ENCODE measurements at places on chromosomes 1 and 21.

- DNase-seq = no peak
These were observed 246.7 kb downstream of the PTPRU start for GRCh38 chr1:29482991-29483390.

GRCh38 chr1:181064011-181064623 lies 24.4 kb upstream of the IER5 start:
- DNase-seq = no peak

- no peak for DNase-seq
These were observed 2.5 kb downstream of the RHOC start for GRCh38 chr1:112704391-112704933.

- no peak for DNase-seq
These were observed 244.3 kb upstream of the NRIP1 start for GRCh38 chr21:15309022-15309590.

DNA sequence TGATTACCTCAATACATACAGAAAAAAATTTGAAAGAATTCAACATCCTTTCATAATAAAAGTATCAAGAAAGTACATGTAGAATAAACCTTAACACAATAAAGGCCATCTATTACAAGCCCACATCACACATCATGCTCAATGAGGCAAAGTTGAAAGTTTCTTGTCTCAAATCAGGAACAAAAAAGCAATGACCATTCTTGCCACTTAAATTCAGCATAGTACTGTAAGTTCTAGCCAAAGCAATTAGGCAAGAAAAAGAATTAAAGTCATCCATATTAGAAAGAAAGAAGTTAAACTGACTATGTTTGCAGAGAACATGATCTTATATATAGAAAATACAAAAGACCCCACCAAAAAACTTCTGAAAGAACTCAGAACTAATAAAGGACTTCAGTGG lies 44.5 kb downstream of the KCNT2 start:
- DNase-seq = no peak

- no peak for DNase-seq
These were observed 15.0 kb upstream of the IKBKE start for GRCh38 chr1:206455289-206455665.

DNA sequence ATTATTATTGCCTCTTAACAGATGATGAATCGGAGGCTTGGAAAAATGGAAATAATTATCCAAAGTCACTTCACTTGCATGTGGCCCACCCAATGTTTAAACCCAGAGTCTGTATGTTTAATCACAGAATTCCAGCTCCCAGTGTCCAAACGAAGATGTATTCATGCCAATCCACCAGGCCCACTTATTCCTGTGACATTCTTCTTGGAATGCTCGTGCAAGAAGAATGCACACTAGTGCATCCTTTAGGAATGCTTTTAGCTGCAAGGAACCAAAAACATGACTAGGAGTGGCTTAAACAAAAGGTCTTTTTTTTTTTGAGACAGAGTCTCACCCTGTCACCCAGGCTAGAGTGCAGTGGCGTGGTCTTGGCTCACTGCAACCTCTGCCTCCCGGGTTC lies 8.9 kb upstream of the OPRD1 start:
- no peak for DNase-seq

DNA sequence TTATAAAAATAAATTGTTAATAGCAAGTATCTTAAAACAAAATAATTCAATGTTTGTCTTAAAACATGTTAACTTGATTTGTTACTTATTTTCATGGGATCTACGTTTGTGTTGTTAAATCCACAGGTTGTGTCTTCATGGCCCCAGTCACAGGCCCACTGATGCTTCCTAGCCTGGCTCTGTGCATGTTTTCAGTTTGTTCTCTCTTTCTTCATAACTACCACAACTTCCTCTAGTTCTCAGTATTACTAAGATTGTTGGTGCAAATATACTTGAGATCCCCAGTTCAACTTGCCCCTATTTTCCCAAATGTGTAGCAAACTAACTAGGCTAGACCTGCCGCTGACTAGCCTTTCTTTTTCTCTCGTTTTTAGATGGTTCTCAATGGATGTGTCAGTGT lies 250.5 kb downstream of the NRIP1 start:
- no peak for DNase-seq

DNA sequence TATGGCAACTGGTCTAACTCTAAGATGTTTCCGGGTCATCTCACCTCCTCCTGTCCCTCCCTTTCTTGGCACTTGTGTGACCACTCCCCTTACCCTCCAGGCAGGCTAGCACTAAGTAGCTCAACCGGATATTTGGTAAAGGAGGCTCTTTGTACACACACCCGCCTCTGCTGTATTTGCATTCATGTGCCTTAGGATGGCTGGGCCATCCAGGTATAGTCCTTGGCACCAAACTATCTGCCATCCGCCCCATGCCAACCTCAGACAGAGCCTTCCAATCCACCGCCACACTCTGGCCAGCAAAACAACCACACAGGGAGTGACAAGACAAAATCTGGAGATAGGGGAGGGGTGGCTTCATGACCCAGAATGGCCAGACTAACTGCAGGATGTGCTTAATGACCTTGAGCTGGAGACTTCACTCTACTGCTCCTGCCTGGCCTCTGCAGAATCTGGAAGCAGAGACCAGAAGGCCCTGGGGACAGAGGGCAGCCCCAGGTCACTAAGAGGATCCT lies 59.5 kb downstream of the CDK18 start:
- DNase-seq = no peak

DNA sequence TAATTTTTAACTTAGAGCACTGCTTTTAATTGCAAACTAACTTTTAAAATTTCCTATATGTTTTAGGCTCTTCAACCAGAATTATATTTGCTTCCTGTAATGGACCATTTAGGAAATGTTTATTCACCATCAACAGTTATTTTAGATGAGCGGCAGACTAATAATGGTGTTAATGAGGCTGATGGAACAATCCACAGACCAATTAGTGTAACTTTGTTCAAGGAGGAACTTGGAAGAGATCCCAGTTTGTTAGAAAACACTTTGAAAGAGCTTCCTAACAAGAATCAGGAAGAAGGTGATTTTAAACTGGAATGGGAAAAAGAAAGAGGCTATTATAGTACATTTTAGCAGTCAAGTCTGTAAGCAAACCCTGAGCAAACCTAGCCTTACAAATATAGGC lies 19.4 kb upstream of the GNG5 start:
- no peak for DNase-seq

DNA sequence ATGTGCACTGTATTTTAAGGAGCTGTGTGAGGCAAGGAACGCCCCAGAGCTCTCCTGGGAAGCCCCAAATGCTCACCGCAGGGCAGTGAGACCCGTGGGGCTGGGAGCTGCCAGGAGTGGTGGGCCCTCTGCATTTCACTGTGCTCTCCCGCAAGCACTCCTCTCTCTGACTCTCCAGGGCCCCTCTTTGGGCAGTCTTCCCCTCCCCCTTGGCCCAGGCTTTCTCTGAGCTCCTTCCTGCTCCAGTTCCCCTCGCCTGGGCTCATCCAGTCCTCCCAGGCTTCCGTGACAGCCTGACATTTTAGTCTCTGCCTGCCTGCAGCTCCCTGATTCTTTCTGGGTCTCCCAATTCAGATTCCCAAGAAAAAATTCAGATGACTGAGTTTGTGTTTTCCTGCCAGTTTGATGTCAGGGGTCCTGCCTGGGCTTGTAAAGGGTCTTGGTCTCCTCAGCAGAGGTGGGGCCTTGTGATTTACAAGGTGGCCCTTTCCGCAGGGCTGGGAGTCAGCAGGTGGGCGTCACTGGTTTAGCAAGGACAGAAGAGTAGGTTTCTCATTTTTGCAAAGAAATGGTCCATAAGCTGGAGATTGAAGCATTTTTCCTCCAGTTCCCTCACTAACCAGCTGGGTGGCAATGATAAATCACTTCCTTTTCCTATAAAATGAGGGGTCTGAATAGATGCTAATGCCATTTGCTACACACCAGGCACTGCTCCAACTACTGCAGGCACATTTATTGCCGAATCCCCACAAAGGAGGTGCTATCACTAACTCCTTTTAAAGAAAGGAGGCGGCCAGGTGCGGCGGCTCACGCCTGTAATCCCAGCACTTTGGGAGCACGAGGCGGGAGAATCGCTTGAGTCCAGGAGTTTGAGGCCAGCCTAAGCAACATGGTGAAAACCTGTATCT lies 1.9 kb upstream of the CA6 start:
- DNase-seq = no peak

- DNase-seq = no peak
These were observed 1.7 kb downstream of the CLDN14 start for GRCh38 chr21:36478207-36478701.

- DNase-seq = no peak
These were observed 154.7 kb downstream of the PGBD5 start for GRCh38 chr1:230271300-230272035.

DNA sequence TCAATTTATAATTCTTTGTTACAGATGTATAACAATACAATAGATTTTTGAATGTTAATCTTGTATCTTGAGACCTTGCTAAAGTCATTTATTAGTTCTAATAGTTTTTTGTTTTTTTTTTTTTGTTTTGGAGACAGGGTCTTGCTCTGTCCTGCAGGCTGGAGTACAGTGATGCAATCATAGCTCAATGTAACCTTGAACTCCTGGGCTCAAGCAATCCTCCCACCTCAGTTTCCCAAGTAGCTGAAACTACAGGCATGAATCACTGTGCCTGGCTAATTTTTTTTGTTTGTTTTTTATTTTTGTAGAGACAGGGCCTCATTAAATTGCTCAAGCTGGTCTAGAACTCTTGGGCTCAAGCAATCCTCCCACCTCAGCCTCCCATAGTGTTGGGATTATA lies 26.2 kb upstream of the DIPK1A start:
- DNase-seq = no peak

DNA sequence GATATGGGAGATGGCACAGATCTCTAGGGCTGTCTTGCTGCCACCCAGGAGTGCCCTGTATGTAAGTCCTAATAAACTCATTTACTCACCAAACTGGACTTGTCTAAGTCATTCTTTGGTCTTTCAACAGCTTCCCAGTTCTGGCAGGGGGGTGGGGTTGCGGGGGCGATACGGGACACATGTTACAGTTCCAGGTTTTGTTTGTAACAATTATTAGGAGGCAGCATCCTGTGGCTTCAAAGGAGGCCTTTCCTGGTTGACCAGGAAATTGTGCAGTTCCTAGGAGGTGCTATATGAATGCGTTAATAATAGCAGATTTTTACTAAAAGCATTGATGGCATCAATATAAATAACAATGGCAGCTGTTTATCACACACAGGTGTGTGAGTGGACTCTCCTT lies 42.7 kb upstream of the TRIM45 start:
- DNase-seq = no peak

DNA sequence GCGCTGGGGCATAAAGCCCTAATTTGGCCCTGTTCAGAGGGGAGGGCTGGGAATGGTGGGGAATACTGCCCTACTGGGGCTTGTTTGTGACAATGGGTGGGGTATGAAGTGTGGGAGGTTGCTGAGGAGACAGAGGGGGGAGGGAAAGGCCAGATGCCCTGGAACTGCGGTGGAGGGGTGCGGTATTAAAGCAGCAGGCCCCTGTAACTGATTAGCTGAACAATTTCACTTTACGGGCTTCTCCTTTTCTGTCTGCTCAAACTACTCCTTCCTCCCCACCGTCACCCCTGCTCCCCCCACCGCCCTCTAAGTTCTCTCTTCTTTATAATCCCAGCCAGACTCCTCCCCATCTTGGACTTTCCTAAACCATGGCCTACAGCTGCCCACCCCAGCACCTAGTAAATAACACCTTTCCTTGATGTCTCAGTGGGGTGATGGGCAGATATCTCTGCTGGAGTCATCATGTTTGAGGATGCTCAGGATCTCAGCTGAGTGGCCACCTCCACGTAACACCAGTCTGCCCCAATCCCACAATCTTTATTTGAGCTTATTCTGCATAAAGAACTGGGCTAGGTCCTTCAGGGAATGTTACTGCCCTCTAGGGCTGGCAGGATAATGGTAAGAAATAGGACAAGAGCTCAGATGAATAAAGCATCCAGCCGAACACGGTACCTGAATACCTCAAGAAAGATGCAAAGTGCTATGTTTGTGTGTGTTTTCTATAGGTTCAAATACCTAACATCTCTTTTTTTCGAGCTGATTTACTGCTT lies 33.5 kb downstream of the XCL1 start:
- no peak for DNase-seq

DNA sequence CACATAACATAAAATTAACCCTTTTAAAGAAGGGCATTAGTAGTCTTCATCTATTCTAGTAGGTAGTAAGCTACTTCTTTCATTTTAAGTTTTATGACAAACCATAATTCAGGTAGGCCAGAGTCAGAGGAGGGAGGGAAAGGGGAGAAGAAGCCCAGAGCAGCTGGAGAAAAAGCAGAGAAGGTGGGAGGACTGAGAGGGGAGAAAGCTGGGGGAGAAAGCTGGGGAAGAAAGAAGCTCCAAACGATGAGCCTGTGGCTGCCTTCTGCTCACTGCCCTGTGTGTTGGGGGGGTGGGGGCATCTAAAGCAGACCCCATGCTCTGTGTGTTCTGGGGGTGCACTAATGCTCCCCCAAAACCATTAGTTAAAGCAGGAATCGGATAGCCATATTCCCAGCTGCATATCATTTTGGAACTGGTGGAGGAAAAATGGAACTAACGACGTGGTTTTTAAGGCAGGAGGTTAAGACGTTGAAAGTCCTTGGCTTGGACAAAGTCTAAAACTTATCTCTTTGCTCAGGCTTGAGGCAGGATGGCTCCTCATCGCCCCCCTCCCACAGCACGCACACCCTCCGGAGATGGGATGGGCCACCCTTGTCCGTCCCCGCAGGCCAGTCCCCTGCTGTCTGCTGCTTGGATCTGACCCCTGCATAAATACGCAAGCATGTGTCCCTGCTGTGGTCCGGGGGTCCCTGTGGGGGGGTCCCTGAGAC lies 184.2 kb downstream of the DYRK1A start:
- DNase-seq = no peak

GRCh38 chr1:42368096-42368795 lies 12.3 kb upstream of the RIMKLA start:
- DNase-seq = no peak

- no peak for DNase-seq
These were observed 227.5 kb upstream of the LYPLAL1 start for GRCh38 chr1:218946147-218946546.

GRCh38 chr1:192488058-192488457 lies 87.5 kb upstream of the RGS1 start:
- no peak for DNase-seq

- DNase-seq = no peak
These were observed 56.7 kb upstream of the CD1D start for GRCh38 chr1:158124034-158124433.

- DNase-seq = no peak
These were observed 120.7 kb upstream of the SGIP1 start for GRCh38 chr1:66413136-66413837.

- DNase-seq = peak; percentile 10
These were observed 3.4 kb downstream of the SLC26A9 start for GRCh38 chr1:205939690-205940330.

GRCh38 chr1:18643154-18644012 lies 12.7 kb downstream of the PAX7 start:
- peak; percentile 9 for DNase-seq

- no peak for DNase-seq
These were observed 123.8 kb upstream of the GALNT2 start for GRCh38 chr1:229943148-229943714.

- no peak for DNase-seq
These were observed 9.1 kb upstream of the TMEM61 start for GRCh38 chr1:54971317-54971791.

GRCh38 chr1:147717051-147717705 lies 43.2 kb downstream of the GJA5 start:
- no peak for DNase-seq
